ENCODE measurements at places on chromosomes 2 and 18.

DNA sequence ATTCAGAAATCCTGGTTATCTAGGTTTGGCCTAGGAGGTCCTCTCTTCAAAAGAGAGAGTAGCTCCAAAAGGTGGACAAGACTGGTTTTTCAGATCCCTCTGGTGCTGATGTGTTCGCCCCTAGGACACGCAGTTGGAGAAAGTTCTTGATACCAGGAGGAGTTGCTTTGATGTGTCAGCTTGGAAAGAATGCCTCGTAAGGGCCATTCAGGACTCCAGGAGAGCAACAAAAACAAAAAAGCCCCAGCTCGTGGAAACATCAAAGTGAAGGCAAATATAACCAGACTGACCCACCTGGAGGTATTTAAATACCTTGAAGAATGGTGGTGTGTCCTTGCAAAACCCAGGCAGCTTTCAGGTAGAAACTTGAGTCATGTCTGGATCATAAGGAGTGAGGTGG, 12.5 kb upstream of the LBH start:
- no peak for DNase-seq

DNA sequence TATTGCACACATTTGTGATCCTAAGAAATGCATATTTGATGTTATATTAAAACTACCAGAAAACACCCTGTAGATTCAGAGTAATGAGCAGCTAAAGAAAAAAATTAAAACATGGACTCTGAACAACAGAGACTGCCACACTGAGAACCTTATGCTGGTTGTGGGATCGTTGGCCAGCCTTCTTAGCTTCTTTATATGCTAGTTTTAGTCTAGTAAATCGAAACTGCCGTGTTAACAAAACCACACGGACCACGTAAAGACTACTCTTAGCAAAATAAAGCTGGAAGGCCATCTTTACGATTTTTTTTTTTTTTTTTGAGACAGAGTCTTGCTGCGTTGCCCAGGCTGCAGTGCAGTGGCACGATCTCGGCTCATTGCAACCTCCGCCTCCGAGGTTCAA, 22.8 kb downstream of the PER2 start:
- no peak for DNase-seq

GRCh38 chr2:40218679-40219078, 233.2 kb downstream of the SLC8A1 start:
- DNase-seq: no peak

DNA sequence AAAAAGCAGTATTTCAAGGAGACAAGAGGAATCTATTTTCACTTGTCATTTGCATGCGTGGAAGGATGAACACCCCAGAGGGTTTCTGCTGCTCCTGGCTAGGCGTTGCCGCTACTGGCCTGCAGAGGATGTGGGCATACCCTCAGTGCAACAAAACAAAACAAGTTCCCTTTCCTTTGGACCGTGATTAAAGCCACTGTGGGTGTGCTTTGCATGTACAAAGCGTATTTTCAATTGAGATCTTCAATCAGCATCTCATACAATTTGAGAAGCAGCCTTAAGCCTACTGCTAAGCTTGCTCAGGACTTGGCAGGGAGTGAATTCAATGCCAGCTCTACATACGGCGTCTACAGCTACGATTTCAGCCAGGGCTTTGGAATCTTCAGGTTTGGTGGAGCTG, 298.4 kb downstream of the LPIN1 start:
- DNase-seq: no peak

- DNase-seq: no peak
Observed at GRCh38 chr2:101518578-101519492, 43.9 kb upstream of the RFX8 start.

DNA sequence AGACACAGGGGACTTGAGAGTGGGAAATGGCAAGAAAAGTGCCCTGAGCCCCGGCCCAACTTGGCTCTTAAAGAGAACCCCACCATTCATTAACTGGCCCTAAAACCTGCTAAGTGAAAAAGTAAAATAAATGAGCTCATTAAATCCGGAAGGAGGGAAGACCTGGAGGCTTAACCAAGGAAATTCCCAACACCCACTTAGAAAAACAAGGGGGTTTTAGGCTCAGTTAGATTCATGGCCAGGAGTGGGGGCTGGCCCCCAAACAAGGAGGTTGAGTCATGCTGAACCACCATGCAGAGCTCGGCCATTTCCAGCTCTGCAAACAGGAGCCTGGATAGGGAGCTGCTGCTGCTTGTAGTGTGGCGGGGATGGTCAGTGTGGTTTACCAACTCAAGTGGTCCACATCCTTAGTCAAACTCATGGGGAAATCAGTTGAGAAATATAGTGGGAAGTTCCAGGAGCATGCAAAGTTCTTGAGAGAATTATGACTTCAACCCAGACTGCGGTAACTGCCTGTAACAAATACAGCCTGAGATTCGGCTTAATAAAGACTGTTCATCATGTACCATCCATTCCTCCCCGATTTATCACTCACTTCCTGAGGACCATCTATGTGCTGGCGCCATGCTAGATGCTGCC, 39.7 kb upstream of the MRPL19 start:
- DNase-seq: peak; percentile 72

DNA sequence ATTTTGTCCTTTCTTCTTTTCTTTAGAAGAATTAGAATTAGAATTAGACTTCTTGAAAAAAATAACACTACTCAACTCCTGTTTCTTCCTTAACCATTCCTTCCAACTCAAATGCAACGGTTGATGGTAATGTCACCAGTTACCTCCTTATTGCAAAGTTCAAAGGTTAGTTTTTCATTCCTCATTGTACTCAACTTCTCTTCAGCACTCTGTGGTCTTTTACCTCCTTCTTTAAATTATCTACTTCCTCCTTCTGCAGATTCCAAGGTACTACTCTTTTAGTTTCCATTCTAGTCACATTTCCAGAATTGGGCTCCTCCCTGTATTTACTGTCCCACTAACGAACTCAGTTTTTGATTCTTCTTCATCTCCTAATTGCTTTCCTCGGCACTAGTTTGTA, 700.7 kb downstream of the SATB2 start:
- DNase-seq: no peak

DNA sequence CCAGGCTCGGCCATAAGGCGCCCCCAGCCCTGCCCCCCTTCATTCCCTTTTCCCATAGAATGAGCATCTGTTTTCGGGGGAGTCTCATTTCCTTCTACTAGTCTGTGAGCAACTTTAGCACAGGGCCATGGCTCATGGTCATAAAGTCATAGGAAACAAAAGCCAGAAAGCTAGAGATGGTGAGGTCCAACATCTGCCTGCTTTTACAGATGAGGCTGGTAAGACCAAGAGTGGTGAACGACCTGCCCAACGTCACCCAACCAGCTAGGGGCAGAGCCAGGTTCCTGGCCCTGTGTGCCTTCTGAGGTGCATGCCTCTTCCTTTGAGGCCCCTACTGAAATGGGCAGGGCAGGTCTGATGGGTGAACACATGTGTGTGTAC, 212.7 kb downstream of the DYSF start:
- no peak for DNase-seq

GRCh38 chr2:1656961-1657841, 87.1 kb downstream of the PXDN start:
- no peak for DNase-seq

DNA sequence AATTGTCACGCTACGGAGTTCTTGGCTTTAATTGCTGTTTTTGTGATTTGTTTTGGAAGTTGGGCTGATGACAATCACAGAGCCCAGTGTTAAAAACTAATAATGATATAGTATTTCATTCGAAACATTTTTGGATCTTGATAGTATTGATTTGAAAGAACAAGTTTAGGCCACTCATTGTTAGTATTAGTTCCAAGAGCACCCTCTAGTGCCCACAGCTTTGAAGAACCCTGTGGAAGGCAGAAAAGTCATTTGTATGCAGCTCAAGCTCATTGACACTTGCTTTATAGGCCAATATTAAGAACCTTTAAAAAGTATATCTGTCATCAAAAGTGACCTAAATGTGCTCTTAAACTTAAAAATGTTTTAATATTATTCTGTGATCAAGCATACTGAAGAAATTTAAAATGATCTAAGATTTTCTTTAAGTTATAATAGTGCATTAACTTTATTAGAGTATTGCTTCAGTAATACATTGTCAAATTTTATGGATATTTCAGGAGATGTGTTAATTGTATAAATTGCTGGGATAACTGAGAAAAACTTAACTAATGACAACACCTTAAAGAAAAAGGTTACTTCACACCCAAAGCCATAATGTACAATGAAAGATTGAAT, 191.0 kb downstream of the GRB14 start:
- peak; percentile 0 for DNase-seq

GRCh38 chr2:161122772-161123530, 37.3 kb upstream of the TANK start:
- DNase-seq: peak; percentile 70

GRCh38 chr2:33077844-33078243, 131.1 kb downstream of the LTBP1 start:
- no peak for DNase-seq

DNA sequence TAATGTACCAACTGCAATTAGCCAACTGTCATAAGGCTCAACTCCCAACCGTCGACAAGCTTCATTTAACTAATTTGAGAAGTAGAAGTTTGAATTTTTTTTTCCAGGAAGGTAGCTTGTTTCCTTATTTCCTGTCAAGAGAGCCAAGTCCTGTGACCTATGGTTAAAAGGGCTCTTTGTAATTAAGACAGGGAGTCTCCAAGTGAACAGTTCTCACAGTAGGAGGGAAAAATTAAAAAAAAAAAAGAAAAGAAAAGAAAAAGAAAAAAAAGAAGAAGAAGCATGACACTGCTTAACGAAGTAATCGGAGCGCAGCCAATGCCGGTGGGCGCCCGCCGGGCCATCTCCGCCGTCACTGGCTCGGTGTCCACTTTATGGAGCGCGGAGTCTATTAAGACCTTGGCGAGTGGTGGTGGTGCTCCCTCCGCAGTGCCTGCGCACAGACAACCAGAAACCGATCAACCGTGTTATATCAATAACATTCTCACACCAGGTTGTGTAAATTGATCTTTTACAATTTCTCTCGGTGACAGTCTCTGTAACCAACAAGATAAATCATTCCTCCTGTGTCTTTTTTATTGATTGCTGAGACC, 197.2 kb upstream of the POU3F3 start:
- DNase-seq: no peak

DNA sequence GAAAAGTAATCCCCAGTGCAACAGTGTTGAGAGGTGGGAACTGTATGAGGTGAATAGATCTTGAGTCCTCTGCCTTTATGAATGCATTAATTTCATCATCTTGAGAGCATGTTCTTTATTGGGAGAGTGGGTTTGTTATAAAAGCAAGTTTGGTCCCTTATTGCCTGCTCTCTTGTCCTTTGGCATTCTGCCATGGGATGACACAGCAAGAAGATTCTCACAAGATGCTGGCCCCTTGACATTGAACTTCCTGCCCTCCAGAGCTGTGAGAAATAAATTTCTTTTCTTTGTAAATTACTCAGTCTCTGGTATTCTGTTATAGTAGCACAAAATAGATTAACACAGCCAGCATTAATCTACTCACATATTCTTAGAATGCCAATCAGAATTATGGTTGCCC, 108.6 kb downstream of the EHBP1 start:
- no peak for DNase-seq

GRCh38 chr2:234163510-234164045, 113.1 kb downstream of the SPP2 start:
- no peak for DNase-seq

DNA sequence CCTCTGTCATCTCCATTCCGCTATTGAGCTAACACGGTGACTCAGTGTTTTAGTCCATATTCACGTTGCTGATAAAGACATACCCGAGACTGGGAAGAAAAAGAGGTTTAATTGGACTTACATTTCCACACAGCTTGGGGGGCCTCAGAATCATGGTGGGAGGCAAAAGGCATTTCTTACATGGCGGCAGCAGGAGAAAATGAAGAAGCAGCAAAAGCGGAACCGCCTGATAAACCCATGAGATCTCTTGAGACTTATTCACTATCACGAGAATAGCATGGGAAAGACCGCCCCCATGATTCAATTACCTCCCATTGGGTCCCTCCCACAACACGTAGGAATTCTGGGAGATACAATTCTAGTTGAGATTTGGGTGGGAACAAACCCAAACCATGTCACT, 22.6 kb upstream of the CXXC1 start:
- DNase-seq: no peak

DNA sequence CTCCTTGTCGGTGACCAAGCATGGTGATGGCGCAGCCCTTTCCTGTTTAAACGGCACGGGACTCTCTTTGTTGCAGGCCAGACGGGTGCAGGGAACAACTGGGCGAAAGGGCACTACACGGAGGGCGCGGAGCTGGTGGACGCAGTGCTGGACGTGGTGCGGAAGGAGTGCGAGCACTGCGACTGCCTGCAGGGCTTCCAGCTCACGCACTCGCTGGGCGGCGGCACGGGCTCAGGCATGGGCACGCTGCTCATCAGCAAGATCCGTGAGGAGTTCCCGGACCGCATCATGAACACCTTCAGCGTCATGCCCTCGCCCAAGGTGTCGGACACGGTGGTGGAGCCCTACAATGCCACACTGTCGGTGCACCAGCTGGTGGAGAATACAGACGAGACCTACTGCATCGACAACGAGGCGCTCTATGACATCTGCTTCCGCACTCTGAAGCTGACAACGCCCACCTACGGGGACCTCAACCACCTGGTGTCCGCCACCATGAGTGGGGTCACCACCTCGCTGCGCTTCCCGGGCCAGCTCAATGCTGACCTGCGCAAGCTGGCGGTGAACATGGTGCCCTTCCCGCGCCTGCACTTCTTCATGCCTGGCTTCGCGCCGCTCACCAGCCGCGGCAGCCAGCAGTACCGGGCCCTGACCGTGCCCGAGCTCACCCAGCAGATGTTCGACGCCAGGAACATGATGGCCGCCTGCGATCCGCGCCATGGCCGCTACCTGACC, 17.1 kb downstream of the TUBB6 start:
- DNase-seq: no peak

DNA sequence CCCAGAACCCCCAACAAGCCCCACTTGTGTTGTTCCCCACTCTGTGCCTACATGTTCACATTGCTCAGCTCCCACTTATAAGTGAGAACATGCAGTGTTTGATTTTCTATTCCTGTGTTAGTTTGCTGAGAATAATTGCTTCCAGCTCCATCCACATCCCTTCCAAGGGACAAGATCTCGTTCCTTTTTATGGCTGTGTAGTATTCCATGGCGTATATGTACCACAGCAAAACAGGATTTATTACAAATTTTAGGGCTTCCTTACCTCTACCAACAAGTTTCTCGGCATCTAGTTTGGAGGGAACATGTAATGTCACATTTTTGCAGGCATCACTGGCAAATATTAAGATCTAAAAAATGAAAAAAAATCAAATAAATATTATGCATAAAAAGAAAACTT, 8.9 kb downstream of the DSC2 start:
- no peak for DNase-seq

DNA sequence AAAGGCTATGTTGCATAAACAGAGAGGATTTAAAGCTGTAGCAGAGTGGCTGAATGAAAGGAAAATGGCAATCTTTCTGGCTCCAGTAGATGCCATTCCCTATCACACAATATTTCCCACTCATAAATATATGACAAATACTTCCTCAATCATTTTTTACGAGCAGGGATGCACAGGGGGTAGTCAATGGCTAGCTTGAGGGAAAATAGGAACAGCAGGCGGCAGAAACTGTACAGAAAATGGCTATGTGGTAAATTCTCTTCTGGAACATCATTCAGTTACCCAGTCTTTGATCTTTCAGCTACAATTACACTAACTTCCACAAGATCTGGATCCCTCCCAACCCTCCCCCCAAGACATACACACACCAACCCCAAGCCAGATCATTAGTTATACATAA, 127.2 kb downstream of the OLA1 start:
- no peak for DNase-seq

- no peak for DNase-seq
Observed at GRCh38 chr2:111252436-111252835, 131.7 kb downstream of the BCL2L11 start.

Data from AG04449 (cell line).